Liver (tissue), 10 donors: ENCODE measurements at places on chromosomes 12 and 14.

- DNase-seq: no peak
Observed at GRCh38 chr12:54135621-54136350, 53.0 kb downstream of the SMUG1 start.

- DNase-seq: no peak
Observed at GRCh38 chr12:105485921-105486320, 155.4 kb downstream of the C12orf75 start.

DNA sequence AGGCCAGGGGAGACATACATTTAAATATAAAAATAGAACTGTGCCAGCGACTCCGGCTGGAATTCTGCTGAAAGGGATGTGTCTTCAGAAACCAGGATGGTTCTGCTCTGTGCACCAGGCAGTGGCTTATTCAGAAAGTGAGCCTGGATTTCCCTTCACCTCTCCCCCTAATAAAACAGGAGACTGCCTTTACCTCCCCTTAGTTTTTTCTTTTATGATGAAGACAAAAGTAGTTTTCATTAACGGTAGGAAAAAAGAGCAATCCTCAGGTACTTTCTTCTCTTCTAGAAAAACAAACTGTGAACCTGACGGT lies 346 bp downstream of the SLC7A8 start:
- DNase-seq: no peak

GRCh38 chr12:99914206-99914605 lies 70.5 kb downstream of the ANKS1B start:
- no peak for DNase-seq

DNA sequence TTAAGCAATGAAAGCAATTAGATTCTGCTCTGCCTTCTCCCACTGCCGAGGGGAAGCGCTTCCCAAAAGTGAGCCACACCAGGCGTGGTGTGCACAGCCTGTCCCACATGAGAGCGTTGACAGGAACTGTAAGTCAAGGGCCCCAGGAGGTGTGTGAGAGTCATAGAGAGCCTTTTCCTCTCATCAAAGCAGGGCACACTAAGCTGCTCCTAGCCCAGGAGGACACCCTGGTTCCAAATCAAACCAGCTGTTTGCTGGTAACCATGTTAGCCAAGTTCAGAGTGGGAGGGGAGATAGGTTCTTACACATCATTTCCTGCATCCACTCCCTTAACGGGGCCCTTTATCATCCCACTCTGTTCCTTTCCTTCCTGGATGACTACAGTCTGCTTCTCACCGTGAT lies 98.3 kb downstream of the SPTSSA start:
- no peak for DNase-seq

DNA sequence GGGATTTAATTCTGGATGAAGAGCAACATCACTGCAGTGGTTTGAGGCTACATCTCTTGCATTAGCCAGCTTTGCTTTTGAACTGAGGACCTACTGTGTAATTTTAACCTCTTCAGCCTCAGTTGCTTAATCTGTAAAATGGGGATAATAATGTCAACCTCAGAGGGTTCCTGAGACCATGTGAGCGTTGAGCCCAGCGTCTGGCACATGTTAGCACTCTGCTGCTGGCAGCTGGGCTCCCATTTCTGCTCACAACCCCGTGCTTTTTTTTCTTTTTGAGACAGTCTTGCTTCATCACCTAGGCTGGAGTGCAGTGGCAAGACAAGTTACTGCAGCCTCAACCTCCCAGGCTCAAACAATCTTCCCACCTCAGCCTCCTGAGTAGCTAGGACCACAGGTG lies 31.6 kb downstream of the TESC start:
- no peak for DNase-seq

DNA sequence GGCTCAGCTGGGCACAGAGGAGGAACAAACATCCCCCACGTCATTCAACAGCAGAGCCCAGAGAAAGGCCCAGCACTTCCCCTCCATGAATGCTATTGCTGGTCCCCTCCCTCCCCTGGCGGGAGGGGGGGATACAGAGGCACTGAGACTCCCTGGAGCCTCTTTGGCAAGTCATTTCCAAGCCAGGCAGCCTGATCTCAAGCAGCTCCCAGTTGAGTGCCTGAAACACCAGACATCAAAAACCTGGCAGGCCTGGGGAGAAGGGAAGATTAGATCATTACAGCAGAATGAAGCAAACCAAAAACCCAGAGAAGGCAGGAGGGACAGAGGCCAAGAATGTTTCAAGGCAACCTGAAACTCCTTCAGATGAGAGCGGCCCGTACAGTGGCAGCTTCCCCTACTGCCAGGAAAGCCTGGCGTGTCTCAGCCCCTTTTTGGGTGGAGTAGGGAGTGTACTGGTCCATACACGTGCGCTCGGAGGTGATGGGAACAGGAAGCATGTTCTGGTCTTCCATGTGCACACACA lies 92.1 kb downstream of the LRRC74A start:
- DNase-seq: no peak

DNA sequence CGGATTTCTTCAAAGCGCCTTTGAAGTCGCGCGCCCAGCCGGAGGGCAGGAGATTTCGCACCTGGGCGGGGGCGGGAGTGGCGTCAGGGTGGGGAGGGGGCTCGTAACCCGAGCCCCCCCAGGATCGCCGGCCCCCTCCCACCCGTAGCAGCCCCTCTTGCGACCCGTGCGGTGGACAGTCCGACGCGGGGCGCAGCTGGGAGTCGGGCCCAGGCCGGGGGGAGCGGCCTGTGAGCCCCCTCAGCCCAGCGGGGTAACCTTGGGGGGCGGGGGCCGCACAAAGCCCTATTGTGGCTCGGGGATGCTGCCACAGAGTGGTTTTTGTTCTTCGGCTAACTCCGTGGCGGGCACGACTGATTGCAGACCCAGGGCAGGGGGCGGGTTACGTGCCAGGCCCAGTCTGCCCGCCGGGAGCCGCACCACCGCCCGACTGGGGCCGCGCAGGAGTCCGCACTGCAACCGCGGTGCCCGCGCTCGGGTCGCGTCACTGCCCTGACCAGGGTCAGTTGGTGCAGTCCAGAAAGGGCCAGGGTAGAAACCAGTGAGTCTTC lies 4.2 kb upstream of the AAAS start:
- DNase-seq: no peak

DNA sequence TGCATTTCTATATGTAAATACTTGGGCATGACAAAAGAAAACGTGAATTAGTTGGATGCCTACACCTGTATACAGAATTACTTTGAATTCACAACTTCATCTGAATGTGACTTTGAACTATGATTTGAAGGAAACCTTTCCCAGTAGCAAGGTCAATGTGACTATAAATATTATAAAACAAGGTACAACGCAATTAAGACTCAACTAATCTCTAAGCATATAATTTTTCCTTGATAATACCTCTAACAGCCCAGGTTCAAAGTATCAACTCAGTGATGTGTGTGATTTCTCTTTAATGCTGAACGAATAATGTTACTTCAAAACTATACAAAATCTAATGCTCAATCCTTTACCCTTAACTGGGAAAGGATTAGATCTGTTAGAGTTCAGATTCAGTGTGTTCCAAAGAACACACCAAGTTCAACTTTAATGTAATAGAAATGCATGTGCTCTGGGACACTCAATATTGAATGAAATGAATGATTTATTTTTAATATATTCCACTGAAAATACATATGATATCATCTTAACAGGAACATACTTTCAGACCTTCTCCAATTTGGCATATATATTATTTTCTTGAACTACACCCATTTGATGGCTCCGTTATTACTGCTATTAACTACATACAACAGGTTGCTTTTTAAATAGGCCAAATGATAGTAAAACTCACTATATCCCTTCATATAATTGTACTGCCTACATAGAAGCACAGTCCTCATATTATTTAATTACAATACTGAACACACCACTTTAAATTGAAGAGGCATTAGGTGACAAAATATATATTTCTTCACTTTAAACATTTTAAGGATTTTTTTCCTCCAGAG lies 40.1 kb upstream of the MTERF2 start:
- no peak for DNase-seq

- DNase-seq: no peak
Observed at GRCh38 chr14:59306775-59307174, 118.3 kb downstream of the DAAM1 start.

- no peak for DNase-seq
Observed at GRCh38 chr12:130571089-130571488, 145.0 kb downstream of the RIMBP2 start.
